ENCODE measurements at places on chromosomes 16 and 17.
A peak's percentile ranks its signal among the peaks of the same experiment; 100 is the strongest.

GRCh38 chr16:57297856-57298255, 13.4 kb upstream of the PLLP start:
- no peak for DNase-seq

DNA sequence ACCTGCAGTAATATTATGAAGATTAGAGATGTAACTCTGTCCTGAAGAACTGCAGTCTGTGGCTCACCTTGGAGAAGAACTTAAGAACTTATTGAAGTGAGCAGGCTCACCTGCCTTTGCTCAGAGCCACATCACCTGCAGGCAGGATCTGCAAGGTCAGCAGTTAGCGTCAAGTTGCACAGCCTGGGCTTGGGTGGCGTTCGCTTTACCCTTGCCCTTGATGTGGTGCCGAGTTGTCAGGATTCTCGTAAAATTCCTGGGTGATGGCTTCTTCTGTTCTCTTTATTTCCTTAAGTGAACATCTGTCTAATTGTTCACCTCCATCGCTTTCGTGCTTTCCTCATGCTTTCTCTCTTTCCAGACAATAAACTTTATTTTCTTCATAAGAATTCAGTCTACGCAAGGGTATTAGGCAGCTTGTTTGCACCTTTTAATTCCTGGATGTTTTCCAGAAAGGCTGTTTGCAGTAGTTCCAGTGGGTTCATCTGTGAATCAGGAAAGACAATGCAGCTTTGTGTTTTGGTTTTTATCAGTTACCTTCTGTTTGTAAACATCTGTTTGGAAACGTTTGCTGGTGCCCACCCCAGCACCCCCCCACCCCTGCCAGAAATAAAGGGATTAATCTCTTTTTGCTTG, 254.3 kb downstream of the WWOX start:
- no peak for DNase-seq

DNA sequence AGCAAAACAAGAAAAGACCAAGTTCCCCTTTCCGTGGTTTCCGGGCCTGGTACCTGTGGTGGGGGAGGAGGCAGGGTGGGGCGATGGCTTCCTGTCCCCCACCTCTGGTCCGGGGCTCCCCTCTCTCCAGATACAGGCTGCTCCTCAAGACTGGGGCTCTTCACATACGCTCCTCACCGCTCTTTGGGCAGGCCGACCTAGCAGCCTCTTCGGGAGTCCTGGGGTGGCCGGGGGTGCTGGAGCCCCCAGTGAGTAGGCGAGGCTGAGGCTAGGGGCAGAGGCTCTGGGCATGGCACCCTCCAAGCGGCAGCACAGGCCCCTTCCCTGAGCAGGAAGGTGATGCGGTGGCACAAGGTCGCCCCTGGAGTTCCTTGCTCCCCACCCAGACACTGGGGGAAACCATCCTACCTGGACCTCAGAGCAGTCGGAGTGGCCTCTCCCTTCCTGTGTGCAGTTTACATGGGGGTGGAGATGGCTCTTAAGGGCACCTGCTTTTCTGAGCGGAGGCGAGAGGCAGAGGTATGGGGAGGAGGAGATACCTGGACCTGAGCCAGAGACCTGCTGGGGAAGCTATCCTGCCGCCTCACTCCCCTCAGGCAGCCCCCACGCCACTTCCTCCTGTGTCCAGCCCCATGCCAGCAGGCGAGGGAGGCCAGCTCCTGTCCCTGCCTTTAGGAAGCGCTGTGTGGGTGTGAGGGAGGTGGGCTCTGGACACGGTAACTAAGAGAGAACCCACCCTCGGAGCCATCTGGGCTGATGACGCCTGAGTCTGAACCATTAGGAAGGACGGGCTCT, 891 bp downstream of the CORO1A start:
- DNase-seq, result peak; percentile 76

DNA sequence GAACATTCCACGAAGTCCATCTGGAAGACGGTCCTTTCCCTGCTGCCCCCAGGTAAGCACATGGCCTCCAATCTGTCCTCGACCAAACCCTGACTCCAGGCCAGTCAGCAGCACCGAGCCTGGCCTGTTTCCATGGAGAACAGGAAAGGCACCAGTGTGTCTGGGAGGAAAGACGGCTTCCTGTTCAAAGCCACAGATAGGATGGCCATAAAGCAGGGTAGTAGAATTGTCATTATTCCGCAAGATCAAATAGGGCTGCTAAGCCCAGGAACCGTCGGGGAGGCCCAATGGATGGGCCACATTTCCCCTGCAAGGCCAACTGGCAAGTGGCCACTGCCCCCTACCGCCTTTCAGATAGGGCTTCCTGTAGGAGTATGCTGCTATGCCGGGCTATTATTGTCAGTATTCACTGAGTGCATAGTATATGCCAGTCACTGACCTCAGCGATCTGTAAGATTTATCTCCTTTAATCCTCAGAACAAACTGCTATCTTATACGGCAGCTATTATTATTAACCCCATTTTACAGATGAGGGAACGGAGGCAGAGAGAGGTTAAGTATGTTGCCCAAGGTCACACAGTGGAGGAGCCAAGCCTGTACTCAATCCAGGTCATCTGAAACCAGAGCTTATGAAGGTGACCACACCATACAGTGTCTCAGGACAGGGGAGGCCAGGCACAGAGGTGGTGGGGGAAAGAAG, 23.0 kb upstream of the PLCG2 start:
- no peak for DNase-seq

GRCh38 chr17:13281626-13282025, 263.8 kb upstream of the ELAC2 start:
- no peak for DNase-seq

DNA sequence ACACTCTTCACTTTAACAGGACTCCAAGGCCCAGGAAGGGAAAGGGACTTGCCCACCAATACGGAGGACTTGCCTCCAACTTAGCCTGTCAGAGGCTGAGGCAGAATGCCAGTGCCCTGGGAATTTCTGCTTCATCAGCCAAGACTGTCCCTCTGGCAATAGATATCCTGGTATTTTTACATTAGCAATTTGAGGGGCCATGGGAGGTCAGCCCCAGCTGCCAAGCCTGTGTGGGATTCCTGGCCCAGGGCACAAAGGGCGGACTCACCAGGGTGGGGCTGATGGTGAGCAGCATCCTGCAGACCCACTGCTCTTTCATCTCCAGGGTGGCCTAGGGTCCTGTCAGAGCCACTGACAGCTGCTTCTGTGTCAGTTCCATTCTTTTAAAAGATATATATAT, 78.3 kb upstream of the CIBAR2 start:
- DNase-seq, result no peak

DNA sequence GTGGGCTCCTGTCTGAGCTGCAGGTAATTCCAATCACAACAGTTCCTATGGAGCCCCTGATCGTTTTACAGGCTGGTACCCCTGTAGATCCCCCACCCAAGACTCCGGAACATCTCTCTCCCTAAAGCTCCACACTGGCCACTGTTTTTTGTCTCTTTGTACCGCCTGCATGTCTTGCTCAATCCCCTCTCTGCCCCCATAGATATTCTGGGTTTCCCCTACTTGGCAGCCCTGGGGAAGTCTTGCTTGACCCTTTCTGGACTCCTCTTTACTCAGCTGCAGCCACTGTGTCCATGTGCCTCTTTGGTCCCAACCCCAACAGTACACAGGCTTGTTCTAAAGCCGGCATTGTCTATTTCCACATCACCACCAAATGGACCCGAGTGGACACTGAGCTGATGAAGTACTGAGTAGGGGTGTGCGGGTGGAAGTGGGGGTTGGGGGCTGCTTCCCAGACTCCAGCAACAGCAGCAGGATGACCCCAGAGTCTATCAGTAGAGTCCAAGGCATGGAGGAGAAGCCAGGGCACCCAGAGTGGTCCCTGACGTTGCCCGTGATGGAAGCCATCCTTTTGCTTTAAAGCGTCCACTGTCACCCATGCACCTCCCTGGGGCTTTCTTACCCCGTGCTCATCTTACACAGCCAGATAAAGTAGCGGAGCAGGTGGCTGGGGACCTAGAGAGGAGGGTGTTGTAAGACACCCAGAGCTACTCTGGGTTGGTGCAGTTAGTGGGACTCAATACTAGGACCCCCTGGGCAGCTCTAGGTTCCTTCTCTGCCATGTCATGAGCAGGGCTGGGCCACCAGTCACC, 6.4 kb downstream of the CD300LB start:
- DNase-seq, result no peak

DNA sequence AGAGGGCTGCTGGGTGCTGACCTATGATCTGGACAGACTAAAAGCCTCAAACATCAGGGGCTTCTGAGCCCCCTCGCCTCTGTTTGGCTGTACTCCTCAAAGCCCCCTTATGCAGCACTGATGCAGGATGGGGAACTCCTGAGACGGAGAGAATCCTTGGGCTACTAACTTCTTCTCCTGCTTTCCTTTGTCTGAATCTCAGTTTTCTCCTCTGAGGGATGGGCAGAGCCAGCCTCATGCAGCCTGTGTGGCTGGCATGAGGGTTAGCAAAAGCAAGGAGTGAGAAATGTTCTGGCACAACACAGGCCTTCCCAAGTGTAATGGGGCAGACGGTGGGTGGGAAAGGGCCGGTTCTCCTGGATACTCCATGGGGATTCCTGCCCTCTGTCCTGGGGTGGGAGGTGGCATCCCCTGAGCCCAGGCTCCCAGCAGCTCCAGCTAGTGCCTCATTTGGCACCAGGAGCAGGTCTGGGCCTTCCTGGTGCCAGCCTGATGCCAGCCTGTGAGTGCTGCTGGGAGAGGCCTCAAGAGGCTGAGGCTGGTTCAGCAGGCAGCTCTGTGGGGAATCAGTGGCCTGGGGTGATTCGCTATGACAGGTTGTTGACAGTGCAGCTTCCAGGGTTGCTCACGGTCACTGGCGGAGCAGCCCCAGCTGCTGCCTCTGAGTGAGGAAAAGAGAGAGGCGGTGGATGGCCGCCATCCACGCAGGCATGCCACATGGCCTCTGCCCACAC, 4.0 kb upstream of the BRD7 start:
- DNase-seq, result no peak

- no peak for DNase-seq
These were observed 5.9 kb upstream of the CBLN1 start for GRCh38 chr16:49287572-49287971.

DNA sequence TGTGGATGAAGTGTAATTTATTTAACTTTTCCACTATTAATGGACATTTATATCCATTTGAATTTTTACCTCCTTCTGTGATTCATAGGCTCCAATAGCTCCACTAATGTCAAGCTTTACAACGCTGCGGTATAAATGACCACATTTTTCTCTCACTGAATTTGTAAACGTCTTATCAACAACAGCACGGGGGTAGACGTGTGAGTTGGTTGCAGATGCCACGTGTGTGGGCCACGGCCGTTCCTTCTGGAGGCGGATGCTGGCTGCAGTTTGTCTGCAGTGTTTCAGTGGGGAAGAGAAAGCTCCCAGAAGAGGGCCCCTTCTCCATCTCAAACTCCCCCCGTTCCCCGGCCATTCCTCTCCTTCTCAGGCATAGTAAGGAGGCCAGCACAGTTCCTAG, 68.2 kb upstream of the XYLT1 start:
- DNase-seq, result no peak

DNA sequence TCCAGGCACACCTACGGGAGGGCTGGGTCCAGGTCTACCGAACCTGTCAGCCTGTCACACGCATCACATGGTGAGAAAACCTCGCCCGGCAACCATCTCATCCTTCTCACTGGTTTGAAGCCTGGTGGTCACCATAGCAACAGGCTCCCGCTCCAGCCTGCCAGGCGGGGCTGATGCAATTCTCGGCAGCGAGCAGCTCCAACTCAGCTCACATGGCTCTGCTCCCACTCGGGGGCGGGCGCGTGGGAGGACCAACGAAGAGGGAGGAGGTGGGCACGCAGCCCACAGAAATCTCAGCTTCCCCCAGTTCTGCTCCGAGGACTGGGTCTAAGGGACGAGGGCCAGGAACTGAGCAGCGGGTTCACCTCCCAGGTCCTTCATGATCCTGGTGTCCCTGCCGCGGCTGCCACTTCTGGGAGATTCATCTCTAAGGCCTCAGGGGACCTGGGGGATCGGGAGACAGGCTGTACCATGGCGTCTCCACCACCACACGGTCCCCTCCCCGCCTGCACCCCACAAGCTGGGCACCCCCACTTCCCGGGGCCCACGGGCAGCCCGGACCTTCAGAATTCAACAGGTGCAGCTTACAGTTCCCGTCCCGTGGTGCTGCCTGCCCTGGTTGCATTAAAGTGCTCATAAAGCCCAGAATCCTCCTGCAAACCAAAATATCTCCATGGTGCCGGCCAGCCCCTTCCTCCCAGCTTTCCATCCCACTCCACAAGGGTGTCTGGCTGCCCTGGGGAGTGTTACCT, 25.8 kb downstream of the ABR start:
- DNase-seq, result no peak

- no peak for DNase-seq
These were observed 27.8 kb downstream of the CCL4 start for GRCh38 chr17:36131421-36131820.

DNA sequence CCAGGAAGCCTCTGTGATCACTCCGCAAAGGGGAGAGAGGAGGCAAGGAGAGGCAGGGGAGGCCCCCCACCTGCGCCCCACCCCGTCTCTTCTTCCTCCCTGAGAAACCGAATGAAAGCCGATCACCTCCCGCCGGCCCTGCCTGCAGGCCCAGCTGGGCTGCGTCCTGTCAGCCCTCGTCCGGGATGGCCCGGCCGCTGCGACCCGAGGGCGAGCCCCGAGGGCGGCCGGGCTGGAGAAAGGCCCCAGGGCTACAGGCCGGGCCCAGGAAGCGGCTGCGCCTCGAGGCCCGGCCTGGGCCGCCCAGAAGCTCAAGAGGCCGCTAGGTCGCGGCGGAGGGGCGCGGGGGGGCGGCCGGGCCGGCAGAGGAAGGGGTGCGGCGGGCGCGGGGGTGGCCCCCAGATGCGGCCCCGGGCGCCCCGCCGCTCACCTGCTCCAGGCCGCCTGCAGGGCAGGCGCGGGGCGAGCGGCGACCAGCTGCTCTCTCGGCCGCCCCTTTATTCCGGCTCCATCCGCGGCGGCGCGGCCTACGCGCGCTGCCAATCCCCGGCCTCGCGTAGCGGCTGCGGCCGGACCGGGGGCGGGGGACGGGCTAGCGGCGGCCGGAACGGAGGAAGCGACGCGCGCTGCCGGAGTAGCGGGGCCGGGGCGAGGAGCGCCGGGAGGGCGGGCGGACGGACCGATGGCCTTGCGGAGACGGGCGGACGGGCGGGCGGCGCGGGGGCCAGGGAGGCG, at the start of gene ZNF319:
Gene ZNF319 (minus strand): TSS at position 702 of the 735 bp plus-strand sequence. CDS start 2,407 bp downstream, outside the sequence.
- DNase-seq, result no peak

GRCh38 chr16:28935924-28936783, 4.4 kb downstream of the CD19 start:
- DNase-seq, result no peak

DNA sequence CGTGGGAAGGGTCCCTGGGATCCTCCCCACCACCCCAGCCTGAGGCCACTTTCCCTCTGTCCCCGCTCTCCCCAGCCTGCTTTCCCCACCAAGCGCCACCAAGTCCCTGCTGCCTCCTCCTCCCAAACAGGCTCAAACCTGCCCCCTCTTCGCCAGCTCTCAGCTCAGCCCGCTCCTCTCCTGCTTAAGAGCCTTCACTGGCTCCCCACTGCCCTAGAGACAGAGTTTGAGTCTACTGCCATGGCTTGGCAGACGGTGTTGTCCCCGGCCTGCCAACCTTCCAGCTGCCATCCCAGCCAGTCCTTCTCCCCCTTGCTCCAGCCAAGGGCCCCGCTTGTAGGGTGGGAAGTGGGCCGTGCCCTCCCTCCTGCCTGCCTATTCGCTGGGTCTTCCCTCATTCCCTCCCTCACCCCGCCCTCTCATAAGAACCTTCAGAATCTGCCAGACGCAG, 11.1 kb downstream of the IL4R start:
- no peak for DNase-seq

- DNase-seq, result no peak
These were observed 53.9 kb upstream of the MRC2 start for GRCh38 chr17:62573480-62574117.
